Skeletal muscle cell (primary cell): ENCODE measurements at places on chromosomes 4 and X.

DNA sequence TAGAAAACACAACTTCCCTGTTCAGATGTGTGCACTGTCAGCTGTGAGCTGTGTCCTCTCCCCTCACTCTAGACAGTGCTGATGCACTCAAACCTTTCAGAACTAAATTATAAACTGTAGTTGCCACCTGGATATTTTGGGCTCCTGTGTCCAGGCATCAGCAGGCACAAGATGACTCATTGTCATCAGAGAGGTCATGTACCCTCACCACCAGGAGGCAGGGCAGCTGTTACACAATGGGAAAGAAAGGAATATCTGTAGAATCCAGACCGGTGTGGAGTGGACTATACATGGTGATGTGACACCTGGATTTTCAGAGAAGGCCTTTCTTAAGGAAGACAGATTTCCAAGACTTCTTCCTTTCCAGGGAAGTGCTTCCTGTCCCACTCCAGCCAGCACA is 854.4 kb upstream of the AGA start:
- DNase-seq = no peak

DNA sequence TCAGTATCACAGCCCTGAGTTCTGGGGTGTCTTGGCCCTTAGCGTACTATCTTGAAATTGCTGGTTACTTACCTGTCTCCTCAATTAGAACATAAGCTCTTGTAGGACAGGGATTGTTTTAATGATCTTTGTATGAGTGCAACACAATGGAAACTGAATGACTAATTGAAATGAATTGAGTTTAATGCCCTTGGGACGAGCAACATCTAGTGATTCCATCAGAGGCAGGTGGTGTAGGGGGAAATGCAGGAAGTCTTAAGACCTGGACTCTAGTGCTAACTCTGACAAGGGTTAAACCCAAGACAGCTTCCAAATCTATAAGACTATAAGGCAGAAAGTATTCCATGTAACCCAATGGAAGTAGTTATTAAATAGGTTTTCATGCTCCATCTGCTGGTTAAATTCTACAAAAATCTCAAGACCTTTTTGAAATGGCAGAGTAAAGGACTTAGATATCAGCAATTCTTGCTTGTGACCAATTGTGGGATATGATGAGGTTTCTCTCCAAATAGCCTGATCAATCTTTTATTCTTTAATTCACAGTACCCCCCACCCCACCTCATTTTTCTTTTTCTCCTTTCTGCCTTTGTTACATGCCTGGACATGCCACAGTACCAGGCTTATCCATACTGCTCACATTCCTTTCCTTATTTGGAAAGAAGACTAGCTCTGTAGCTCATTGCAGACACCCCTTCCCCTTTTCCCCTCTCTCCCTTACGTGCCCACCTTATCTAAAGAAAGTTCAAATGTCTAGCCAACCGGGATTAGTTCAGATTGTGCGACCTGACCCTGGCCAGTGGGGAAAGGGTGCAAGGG is 340.8 kb downstream of the PAPSS1 start:
- peak; percentile 13 for DNase-seq

- DNase-seq = no peak
Measured at GRCh38 chrX:1391370-1391706, 575 bp downstream of the SLC25A6 start.

DNA sequence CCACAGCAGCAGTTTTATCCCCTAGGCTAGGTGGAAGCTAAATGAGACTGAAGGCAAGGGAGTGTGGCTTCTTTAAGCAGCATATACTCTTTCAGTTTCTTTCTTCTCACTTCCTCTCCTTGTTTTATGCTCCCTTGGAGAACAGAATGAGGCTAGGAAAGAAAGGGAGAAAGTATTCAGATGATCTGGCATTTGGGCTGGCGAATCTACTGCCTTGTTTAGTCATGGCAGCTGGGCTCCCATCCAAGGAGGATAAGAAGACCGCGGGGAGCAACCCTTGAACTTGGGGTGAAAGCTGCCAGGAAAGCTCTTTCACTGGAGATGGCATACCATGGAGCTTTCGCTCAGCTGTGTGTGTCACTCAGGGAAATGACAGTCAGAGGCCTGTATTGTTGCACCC is 72.1 kb downstream of the ARHGEF38 start:
- peak; percentile 69 for DNase-seq

DNA sequence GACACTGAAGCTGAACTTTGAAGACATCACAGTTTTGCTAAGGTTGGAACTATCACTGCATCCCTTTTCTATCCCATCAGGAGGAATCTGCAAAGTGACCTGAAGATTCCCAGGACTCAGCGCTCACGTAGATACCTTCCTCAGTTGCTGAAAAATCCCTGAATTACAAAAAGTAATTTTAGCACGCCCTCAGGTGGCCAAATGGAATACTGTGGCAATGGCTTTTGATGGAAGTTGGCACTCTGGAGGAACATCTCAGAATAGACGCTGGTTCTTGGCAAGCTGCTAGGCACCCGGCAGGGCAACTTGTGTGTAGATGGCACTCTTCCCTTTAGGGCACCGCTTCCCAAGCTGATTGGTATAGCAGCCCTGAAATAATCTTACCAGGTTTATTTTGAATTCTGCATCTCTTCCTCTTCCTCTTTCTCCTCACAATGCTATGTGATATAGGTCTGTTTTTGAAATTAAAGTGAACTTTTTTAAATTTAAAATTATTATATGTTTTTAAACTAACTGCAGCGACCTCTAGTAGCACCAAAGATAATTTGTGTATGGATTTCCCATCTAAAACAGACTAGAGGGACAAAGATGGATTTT is 16.3 kb upstream of the ESX1 start:
- DNase-seq = no peak

DNA sequence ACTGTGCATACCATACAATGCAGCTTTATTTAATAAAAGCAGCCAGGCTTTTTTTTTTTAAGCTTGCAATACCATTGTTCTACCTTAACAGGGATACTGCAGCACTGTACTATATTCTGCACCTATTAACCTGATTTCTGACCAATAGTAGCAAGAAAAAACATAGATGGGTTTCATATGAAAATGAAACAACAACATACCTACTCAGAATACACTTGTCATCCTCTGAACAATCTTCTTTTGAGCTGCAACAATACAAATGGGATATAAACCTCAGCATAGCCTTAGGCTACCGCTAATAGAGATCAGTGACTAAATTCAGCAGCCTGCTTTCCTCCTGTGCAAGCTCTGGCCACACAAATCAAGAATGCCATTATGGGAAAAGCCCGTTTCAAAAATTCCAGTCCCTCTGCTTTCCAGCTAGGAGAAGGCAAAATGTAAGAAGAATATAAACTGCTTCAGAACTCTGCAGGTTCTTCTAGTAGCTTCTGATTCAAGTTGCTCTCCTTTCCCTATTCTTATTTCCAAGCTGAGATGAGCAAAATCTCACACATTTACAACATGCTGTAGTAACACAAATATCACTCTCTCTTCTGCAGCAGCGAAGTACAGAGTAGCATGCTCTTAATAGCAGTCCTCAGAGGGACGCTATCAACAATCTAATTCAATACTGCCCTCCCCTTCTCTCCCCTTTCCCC is 143.4 kb downstream of the KLHL13 start:
- DNase-seq = no peak
